NCI-H2107 (cell line): ENCODE measurements at places on chromosomes 12 and 14.

DNA sequence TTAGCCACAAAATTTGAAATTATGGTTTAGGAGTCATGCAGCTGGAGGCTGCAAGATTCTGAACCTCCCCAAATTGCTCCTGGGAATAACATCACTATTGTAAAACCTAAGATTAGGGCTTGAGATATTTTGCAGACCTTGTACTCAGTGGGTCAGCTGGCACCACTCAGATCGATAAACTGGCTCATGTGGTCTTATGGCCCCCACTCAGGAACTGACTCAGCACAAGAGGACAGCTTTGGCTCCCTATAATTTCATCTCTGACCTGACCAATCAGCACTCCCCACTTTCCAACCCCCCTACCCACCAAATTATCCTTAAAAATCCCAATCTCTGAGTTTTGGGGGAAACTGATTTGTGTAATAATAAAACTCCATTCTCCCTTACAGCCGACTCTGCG is 161.6 kb downstream of the BRMS1L start:
- no peak for DNase-seq

DNA sequence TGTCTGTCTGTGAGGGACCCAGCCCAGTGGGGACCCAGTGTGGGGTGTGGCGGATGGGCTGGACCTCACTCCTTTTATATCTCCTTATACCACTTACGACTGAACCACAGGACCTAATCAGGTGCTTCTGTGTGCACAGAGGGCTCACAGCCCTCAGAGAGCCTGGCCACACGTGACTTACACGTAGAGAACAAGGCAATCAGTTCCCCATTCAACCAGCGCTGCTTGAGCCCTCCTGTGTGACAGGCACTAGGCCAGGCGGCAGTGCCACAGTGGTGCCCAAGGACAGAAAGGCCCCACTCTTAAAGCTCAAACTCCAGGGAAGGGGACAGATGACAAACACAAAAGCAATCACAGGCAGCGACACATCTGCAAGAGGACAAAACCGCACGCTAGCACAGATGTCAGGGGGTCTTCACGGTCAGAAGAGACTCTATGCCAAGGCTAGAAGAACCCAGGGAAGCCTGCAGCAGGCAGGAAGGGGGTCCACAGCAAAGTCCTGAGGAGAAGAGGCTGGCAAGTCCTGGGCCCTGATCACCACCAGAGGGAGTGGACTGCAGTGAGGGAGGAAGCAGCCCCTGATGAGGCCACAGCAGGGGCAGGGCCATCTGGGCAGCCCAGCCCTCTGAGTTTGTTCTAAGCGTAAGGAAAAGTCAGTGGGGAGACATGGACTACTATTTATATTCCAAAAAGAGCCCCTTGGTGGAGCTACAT is 39.3 kb downstream of the SETD3 start:
- DNase-seq: no peak

GRCh38 chr12:70876952-70877351 is 43.6 kb downstream of the PTPRR start:
- DNase-seq: no peak

DNA sequence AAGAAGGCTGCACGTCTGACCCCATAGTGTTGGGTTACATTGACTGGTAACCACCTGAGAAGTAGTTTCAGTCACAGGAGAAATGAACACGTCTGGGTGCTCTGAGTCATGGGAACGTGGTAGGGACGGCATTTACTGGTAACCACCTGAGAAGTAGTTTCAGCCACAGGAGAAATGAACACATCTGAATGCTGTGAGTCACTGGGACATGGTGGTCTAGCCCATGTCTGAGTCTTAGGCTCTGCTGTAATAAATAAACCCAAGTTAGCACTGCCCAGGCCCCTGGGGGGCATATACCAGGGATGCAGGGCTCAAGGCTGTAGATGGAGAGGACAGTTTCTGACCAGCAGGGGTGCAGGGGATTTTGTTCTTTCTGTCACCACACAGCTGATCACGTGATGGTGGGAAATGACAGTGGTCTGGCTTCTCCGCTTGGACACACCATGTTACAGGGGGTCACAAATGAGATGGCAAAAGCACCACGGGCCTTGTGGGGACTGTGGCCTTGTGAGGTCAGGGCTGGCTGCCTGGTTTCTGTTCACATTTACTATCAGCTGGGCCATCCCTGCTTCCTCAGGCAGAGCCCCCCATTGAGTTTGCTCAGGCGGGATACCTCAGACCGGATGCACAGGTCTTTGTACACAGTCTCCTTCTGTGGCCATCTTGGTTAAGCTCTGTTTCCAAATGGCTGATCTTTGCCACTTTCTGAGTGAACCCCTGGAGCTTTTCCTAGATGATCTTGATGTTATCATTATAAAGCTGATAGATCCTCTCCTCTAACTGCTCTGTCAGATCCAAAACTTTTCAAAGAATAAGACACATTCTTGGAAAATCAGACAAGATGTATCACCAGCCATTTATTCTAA is 9.8 kb upstream of the C12orf42 start:
- DNase-seq: no peak
